ENCODE measurements at places on chromosomes 5 and 9.

- no peak for DNase-seq
Observed at GRCh38 chr9:76516871-76517270, 57.9 kb downstream of the GCNT1 start.

DNA sequence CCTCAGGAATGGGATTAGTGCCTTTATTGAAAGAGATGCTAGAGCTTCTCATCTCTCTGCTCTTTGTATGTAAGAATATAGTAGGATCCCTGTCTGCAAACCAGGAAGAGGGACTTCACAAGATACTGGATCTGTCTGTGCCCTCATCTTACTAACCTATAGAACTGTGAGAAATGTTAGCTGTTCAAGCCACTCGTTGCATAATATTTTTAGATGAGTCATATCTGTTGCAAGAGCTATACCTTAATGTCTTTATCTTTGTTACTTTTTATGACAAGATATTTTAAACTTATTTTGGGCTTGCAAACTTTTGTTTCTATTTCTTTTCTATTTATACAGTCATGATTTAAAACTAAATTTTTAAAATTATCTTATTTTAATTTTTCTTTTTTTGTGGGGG, 1296.8 kb upstream of the CDH6 start:
- no peak for DNase-seq

GRCh38 chr5:178306430-178307225, 74.0 kb upstream of the PHYKPL start:
- DNase-seq: no peak

DNA sequence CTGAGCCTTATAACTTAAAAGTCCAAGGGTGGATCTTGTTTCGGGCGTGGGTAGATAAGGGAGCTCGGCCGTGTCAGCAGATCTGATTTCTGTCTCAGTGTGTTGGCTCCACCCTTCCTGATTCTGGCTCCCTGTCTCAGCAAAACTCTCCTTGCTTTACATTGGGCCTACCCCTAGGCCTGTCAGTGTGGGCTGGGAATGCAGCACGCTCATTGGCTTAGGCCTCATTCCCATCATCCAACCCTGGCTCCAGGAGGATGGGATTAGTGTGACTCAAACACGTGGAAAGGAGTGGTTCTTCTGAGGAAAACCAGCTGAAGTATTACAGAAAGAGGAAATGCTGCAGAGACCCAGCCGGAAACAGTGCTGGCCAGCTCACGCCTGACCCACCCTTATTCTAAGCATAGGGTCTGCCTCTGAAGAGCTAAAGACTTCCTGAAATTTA, 59.9 kb downstream of the ZFAND5 start:
- no peak for DNase-seq

GRCh38 chr5:169146158-169146557, 154.8 kb downstream of the SLIT3 start:
- DNase-seq: no peak

DNA sequence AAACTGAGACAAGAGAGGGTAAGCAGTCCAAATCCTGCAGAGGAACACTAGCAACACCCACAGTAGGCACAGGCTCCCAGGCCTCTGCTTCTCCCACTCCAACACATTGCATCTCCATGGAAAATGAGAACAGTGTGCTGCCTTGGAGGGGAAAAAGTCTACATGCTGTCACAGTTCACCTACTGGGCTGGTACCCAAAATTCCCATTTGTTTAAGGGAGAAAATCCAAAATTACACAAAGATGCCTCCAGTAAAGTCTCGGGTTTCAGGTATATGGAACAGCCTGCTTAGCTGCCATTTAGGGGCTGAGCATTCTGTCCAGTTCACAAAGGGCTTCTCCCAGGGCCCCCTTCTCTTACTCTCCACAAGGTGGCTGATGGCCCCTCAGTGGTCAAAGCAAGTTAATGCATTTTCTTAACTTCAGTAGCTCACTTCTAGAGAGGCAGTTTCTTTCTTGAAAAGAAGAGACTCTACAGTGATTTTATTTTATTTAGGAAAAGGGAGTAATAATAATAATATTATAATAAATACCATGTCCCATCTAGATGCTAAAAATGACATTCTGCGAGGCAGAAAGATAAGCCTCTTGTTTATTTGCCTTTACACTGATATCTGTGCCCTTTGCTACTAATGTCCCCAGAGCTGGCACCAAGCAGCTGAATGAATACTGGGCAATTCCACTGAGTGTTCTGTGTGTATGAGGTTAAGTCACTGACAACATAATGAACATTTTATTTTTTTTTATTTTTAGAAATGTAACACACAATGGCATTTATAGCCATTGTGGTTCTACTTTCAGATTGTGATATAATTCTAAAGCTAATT, 89.4 kb downstream of the RGS7BP start:
- DNase-seq: no peak

DNA sequence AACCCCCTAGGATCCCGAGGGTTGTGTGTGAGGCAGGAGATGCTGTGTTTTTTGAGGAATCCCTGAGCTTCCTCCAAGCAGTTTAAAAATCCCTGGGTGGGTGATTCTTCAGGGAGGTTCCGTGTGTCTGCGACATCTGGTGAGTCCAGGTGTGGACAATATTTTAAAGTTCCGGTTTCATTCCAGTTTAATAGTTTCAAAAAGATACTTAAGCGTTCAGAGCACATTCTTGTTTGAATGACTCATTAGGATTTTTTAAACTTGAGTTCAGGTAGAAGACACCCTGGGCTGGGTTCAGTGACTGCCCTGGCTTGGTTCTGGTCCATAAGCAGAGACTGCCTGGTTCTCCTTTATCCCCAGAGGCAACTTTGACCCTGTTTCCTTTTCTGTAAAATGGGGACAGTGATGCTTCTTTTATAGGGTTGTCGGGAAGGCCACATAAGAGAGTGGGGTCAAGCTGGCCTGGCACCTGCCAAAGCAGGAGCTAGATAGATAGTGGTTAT, 119.2 kb downstream of the RGS3 start:
- DNase-seq: no peak

GRCh38 chr9:88534456-88535225, at the start of gene NXNL2:
TSS of gene NXNL2 (plus strand) at chr9:88535178. CDS start at chr9:88535435, 257 bp downstream.
- DNase-seq: peak; percentile 56

- peak; percentile 13 for DNase-seq
Observed at GRCh38 chr9:706606-707459, 134.7 kb upstream of the DMRT1 start.

GRCh38 chr5:147887026-147887627, 8.6 kb downstream of the SCGB3A2 start:
- no peak for DNase-seq

GRCh38 chr9:109481856-109482255, 16.3 kb downstream of the PTPN3 start:
- no peak for DNase-seq

DNA sequence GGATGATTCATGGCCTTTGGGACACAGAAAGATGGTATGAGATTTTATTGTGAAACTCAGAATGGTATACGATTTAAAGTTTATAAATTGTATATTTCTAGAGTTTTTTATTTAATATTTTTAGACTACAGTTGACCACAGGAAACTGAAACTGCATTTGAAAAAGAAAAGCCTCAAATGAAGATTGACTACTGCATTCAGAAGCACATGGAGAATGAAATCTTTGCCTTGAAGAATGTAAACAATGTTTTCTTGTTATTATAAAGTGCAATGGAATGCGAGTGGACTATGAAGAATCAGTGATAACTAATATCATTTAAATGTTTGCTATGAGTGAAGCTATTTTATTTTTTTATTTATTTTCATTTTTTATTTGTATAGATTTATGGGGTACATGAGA, 169.1 kb upstream of the CDH18 start:
- DNase-seq: no peak

- no peak for DNase-seq
Observed at GRCh38 chr9:88312045-88312444, 76.2 kb upstream of the SPIN1 start.

GRCh38 chr5:27241564-27242257, 203.3 kb upstream of the CDH9 start:
- no peak for DNase-seq

GRCh38 chr9:20495098-20495497, 127.2 kb downstream of the MLLT3 start:
- no peak for DNase-seq

All from activated CD4-positive, alpha-beta T cell treated with anti-CD3 and anti-CD28 coated beads, Interleukin-2, amount 50 U/mL, for 1 hour (primary cell).